Thymus (tissue), 14 donors: ENCODE measurements at places on chromosomes 7 and 10. TPM values are rescaled to one million over a fixed set of nuclear protein-coding genes. Genes with fewer than 3 reads are reported as not detected.

- H3K27me3 ChIP-seq: no peaks in the 10 kb centered on the region
- no peak overlapping the region for H3K4me3 ChIP-seq
- H3K36me3 ChIP-seq: no peaks in the 10 kb centered on the region
- DNase-seq: no peak
- peaks cover 4% of the 10 kb centered on the region for H3K4me1 ChIP-seq
Measured at GRCh38 chr7:48107926-48108472, 18.9 kb downstream of the UPP1 start.

OR6B1 gene
- total RNA-seq: not detected

- H3K36me3 ChIP-seq: no peaks in the 10 kb centered on the region
- peaks cover 4% of the 10 kb centered on the region for H3K27me3 ChIP-seq
- DNase-seq: no peak
- H3K4me3 ChIP-seq: no peak overlapping the region
Measured at GRCh38 chr10:554182-554848, 135.2 kb downstream of the DIP2C start.

RPEL1 gene
- 0.05 TPM for total RNA-seq

GRCh38 chr10:62015994-62016393 lies 114.5 kb downstream of the ARID5B start:
- no peak overlapping the region for H3K4me3 ChIP-seq
- no peak overlapping the region for H3K27ac ChIP-seq
- peaks cover 9% of the 10 kb centered on the region for H3K36me3 ChIP-seq
- DNase-seq: no peak

- no peak overlapping the region for H3K27ac ChIP-seq
- no peaks in the 10 kb centered on the region for H3K27me3 ChIP-seq
- H3K4me1 ChIP-seq: no peaks in the 10 kb centered on the region
- no peak overlapping the region for H3K4me3 ChIP-seq
Measured at GRCh38 chr10:115957012-115957399, 316.0 kb downstream of the GFRA1 start.

DNA sequence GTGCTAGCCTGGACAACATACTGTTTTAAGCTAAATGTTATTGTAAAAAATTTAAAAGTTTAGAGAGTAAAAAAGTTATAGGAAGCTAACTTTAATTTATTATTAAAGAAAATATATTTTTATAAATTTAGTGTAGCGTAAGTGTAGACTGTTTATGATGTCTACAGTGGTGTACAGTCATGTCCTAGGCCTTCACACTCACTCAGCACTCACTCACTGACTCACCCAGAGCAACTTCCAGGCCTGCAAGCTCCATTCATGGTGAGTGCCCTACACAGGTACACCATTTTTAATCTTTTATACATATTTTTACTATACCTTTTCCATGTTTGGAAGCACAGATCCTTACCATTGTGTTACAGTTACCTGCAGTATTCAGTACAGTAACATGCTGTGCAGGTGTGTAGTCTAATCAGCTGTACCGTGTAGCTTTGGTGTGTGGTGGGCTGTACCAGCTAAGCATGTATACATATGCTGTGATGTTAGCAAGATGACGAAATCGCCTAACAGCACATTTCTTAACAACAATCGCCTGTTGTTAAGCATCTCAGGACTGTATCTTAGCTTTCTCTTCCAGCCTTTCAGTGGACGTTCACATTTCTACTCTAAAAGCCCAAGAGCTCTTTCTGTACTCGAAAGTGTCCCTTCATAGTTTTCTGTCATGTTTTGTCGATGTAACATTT lies 12.5 kb downstream of the RNF32 start:
- no peaks in the 10 kb centered on the region for H3K4me1 ChIP-seq
- DNase-seq: no peak
- H3K27me3 ChIP-seq: peaks cover 6% of the 10 kb centered on the region
- no peaks in the 10 kb centered on the region for H3K36me3 ChIP-seq
- no peak overlapping the region for H3K4me3 ChIP-seq
